ENCODE measurements at places on chromosomes 16 and 17. TPM values are rescaled to one million over a fixed set of nuclear protein-coding genes. Genes with fewer than 3 reads are reported as not detected.

GRCh38 chr17:50421308-50422051 lies 4.5 kb upstream of the ACSF2 start:
- peak; percentile 48 for ATAC-seq

The TP53TG3F gene
- not detected for total RNA-seq

The CASKIN1 gene
- total RNA-seq: 0.78 TPM

- ATAC-seq: no peak
Observed at GRCh38 chr17:40188694-40189093, 11.4 kb downstream of the RAPGEFL1 start.

The MRPL58 gene
- total RNA-seq: 25.4 TPM

DNA sequence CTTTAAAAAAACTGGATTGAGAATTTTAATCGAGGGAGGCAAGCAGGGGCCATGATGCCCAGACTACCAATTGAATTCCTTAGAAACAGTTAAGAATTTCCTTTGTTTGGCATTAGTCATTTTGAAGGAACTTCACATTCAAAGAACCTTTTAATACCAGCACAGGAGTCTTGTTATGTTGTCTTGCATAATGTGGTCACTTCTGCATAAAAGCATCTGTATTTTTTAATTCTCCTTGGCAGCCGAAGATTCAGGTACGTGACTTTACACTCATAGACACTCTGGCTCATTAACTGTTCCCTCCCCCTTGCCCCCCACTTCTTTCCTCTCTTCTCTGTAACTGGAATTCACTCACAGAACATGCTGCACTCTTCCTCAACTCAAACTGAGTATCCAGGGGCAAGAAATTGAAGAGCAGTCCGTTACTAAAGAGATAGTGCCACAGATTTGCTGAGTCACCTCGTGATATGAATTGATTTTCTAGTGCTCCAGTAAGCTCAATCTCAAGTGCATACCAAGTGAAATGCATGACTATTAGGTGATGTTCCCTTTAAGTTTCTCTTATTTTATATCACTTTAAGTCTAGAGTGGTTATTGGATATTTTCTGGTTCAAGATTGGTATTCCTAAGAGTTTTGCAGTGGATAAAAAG lies 572.2 kb upstream of the SOX9 start:
- no peak for ATAC-seq

GRCh38 chr16:60810250-60810649 lies 1226.0 kb downstream of the CDH8 start:
- ATAC-seq: no peak

The CCDC78 gene
- 4.4 TPM for total RNA-seq

GRCh38 chr17:1123393-1123831 lies 56.4 kb downstream of the ABR start:
- no peak for ATAC-seq

GRCh38 chr16:67389911-67390815 lies 3.1 kb downstream of the TPPP3 start:
- ATAC-seq: no peak

The PLA2G10 gene
- total RNA-seq: not detected

The PRSS27 gene
- total RNA-seq: 2.2 TPM

- ATAC-seq: no peak
Observed at GRCh38 chr16:47626246-47626645, 165.1 kb downstream of the PHKB start.

DNA sequence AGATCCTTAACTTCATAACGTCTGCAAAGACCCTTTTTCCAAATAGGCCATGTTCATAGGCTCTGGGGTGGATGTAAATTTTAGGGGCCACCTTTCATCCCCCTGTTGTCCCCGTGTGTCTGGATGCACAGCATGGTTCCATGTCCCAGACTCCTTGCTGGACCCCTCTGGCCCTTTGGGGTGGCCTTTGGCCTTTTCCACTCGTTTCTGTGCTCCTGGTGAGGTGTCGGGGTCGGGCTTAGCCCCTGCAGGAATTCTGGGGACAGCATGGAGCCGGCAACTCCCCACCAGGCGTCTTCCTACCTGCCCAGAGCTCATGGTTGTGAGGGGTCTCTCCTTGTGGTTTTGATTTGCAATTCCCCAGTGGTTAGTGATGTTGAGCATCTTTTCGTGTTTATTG lies 183.5 kb downstream of the SEC14L1 start:
- no peak for ATAC-seq

GRCh38 chr16:66741950-66742808 lies 9.2 kb downstream of the DYNC1LI2 start:
- no peak for ATAC-seq

- ATAC-seq: no peak
Observed at GRCh38 chr17:77329741-77330531, 189.2 kb downstream of the SEC14L1 start.

GRCh38 chr17:8188263-8188839 lies 1.6 kb downstream of the BORCS6 start:
- ATAC-seq: no peak

DNA sequence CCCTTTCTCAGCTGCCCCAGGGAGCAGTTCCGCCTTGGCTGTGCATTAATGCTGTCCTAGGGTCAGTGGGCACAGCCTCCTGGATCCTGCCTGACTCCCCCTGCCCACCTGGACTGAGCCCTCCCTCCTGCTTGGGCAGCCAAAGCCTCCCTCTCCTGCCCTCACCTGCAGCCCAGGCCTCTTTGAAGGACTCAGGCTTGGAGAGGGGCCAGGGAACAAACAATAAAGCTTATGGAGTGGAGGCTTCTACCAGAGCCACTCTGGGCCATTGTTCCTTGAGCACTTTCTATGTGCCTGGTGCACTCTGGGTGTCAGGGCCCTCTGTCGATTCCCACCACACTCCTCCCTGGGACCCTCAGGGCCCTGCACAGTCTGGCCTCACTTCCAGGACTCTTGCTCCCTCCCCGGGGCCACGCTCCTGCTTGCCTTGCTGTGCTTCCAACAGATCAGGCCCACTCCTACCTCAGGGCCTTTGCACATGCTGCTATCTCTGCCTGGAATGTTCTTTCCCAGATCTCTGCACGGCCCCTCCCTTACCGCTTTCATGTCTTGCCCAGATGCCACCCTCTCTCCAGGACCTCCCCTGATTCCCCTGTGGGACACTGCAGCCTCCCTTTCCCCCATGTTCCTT lies 5.0 kb downstream of the KCNJ12 start:
- ATAC-seq: no peak

DNA sequence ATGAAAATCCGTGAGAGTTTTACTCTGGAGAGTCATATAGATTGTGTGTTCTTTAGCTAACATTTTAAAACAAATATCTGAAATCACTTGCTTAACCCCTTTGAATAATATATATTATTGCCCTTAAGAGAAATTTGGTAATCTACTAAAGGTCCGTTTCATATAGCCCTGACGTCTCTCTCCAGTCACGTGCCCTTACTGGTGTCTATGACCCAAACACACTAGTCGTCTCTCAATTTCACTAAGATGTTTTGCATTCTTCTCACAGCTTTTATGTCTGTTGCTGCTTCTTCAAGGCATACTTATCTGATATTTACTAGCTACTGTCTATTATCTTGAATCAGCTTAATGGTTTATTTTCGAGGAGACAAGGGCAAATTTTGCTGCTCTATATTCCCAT lies 409.9 kb downstream of the KCNJ18 start:
- no peak for ATAC-seq

The RAPGEFL1 gene
- 9.4 TPM for total RNA-seq

DNA sequence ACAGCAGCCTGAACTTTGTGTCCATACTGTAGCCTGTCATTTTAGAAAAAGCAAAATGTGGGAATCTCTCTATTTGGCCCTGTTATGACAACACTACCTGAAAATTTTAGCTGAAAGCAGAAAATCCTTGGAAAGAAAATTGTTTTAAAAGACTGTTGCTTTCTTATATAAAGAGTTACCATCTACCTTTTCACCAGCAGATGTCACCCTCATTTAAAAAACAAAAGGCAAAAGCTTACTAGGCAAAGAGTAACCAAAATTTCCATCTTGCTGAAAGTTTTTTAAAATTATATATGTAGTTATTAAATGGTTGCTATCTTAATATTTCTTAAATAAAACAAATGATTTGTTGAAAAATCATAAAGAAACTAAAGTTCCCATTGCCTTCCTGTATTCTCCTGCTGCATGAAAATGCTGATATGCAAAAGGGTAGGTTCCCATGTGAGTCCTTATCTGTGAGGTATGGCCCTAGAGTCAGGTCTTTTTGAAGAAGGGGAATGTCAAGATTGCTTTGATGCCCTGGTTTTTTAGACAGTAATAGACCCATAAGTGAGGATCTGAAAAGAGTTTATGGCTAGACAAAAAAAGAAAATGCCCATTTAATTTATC lies 61.0 kb downstream of the TNRC6C start:
- ATAC-seq: no peak

DNA sequence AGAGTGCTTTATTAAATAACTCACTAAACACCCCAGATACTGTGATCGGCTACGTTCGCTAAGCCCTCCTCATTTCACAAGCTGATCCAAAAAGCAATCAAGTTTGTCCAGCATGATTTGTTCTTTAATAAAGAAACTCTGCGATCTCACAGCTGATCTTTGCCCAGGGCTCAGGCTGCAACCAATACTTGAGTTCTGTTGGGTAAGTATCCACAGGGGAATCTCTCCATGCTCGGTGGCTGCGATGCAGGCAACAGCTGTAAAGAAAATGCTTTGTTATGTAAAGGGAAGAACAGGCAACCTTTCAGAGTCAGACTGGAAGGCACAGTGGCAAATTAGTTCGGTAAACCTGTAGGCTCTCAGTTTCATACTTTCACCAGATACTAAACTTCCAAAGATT lies 67.5 kb downstream of the SHISA6 start:
- no peak for ATAC-seq

DNA sequence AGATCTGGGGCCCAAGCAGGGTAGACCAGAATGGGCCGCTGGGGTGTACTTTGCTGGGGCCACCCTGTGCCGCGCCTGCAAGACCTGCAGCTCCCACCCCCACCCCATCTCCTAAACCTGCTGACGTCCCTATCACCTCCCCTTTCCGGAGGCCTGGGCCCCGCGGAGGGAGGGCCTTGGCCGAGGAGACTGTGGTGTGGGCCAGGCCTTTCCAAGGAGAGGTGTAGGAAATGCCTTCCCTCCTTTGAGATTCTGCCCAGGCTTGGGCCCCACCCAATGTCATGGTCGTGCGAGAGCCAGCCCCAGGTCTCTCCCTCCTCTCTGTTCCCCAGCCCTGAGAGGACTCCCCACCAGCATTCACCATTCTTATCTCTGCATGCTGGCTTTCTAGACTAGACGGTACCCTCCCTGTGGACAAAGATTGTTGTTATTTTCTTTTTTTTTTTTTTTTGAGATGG lies 3.9 kb upstream of the WFIKKN2 start:
- ATAC-seq: no peak

DNA sequence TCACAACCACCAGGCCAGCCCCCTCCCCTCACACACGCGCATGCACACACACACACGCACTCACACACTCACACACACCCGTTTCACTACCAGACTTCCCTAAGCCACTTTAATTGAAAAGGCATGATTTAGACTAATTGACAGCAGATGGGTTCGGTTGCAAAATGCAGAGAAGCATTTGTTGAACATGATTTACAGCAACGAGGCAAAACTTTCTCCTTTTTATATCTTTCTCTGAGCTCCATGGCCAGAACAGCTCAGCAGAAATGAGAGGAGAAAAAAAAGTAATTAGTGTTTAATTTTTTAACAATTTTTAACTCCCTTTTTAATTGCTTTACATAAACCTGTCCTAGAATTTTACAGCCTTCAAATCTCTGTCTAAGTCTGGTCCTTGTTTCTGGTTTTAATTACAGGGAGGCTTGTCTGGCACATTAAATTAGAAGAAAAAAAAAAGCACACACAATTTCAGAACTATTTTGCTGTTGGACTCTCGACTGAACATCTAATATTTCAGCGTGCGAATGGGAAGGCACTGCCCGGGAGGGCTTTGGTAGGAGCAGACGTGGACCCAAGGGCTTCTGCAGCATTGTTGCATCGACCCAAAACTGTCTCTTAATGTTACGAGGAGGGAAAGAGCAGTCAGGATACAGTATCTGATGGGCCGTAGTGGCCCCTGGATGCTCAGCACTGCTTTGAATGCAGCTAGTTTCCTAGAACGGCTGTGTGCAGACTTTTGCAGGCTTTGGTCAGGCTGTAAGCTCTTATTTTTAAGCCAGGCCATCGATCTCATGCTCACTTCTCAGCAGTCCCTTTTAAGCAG lies 255.9 kb downstream of the SOX9 start:
- ATAC-seq: no peak

GRCh38 chr16:68404736-68405345 lies 43.5 kb downstream of the SMPD3 start:
- ATAC-seq: no peak

The HBZ gene
- total RNA-seq: not detected

- peak; percentile 70 for ATAC-seq
Observed at GRCh38 chr17:61240851-61241468, 158.7 kb upstream of the TBX2 start.

DNA sequence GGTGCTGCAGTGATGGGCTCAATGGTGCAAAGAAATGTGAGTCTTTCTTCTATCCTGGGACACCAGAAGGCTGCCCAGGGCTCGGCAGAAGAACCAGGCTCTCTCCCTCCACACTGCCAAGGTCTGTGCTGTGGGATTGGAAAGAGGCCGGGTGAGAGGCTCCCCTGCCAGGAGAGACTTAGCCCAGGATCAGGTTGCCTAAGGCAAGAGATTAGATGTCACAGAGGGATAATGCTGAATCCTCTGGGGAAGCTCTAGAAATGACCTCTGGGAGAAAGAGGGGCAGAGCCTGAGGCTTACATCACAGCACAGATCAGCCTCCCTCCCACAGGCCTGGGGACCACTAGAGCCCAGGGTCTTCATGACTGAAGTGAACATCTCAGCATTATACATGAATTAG lies 5.7 kb upstream of the DOC2B start:
- no peak for ATAC-seq

GRCh38 chr17:57902117-57902799 lies 52.4 kb upstream of the MRPS23 start:
- ATAC-seq: peak; percentile 56

The FBXW10 gene
- total RNA-seq: 0.78 TPM

DNA sequence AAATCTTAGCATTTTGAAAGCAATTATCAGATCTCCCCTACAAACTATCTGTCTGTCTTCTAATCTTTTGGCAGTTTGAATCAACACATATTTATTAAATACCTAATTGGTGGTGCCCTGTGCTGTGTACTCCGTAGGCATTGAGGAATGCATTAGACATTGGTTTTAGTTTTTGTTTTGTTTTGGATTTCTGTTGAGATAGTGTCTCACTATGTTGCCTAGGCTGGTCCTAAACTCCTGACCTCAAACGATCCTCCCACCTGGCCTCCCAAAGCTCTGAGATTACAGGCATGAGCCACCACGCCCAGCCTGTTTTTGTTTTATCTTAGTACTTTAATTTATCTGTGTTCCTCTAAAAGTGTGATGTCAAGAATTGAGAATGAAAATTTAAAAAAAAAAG lies 124.8 kb upstream of the RBL2 start:
- ATAC-seq: no peak

DNA sequence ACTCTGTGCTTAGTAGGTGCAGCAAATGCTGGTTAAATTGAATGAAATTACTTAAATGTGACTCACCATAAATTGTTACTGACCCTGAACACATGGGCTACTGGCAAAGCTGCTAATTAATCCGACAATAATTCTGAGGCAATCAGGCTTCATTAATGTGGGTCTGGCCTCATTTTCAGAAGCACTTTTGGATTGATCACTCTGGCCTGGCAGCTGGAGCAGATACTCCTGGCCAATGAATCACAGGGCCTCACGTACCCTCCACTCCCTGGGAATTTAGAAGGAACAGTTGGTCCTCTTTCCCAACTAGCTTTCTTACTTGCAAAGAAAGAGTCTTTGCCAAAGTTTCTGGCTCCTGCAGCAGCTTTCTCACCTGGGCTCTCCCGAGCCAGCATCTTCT lies 162.0 kb upstream of the ZKSCAN2 start:
- ATAC-seq: no peak
